ENCODE measurements at places on chromosomes 11 and 22. TPM values are rescaled to one million over a fixed set of nuclear protein-coding genes. Genes with fewer than 3 reads are reported as not detected.

Gene CASP5
- not detected for total RNA-seq

Gene CACNA1I
- total RNA-seq: 0.03 TPM

Gene OR52A1
- total RNA-seq: not detected

Gene OR51B2
- total RNA-seq: not detected

Gene GVQW3
- 4.2 TPM for total RNA-seq

Gene SCUBE1
- total RNA-seq: 0.68 TPM

Gene MMP12
- total RNA-seq: not detected

Gene LRRC32
- total RNA-seq: 35.6 TPM

Gene RIC3
- not detected for total RNA-seq

GRCh38 chr11:33936725-33937604 lies 45.1 kb upstream of the LMO2 start:
- DNase-seq: no peak
- H3K27ac ChIP-seq: no peak overlapping the region
- H3K4me3 ChIP-seq: no peak overlapping the region
- no peaks in the 10 kb centered on the region for H3K36me3 ChIP-seq
- H3K4me1 ChIP-seq: peaks cover 18% of the 10 kb centered on the region
- no peaks in the 10 kb centered on the region for H3K27me3 ChIP-seq

DNA sequence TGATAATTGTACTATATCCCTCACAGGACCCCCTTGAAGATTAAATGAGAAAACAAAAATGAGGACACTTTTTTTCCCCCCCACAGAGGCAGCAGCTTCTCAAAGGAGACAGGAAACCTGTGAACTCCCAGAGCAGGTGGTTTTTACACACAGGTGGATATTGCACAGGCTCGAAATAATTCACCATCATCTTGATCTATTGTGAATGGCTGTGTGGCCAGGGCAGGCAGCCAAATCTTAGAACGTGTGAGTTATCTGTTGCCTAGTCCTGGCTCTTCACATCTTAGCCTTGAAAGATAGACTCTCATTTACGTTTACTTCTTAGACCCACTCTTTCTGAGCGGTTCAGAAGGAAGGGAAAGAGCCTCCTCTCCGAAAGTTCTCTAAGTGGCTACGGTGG lies 23.5 kb downstream of the PPFIBP2 start:
- no peaks in the 10 kb centered on the region for H3K4me1 ChIP-seq
- peaks cover 32% of the 10 kb centered on the region for H3K27me3 ChIP-seq
- DNase-seq: no peak
- no peak overlapping the region for H3K4me3 ChIP-seq

DNA sequence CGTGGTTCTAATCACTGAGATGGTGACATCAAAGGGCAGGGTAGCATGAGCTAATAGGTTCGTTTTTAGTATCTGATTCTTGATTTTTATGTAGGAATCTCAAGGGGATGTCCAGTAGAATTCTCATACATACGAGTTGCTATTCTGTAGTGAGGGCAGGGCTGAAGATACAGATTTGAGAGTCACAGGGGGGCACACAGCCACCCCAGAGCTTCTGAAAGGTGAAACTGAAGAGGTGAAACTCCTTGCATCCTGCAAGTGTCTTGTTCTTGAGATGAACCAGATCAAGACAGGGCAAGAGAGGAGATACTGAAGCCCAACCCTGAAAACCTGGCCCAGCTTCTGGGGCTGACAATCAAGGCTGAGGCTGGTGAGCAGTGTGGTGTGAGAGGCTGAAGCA lies 35.6 kb upstream of the TMEM123 start:
- no peaks in the 10 kb centered on the region for H3K27me3 ChIP-seq
- no peak for DNase-seq
- H3K36me3 ChIP-seq: no peaks in the 10 kb centered on the region
- no peak overlapping the region for H3K4me3 ChIP-seq
- H3K27ac ChIP-seq: no peak overlapping the region
- peaks cover 20% of the 10 kb centered on the region for H3K4me1 ChIP-seq

DNA sequence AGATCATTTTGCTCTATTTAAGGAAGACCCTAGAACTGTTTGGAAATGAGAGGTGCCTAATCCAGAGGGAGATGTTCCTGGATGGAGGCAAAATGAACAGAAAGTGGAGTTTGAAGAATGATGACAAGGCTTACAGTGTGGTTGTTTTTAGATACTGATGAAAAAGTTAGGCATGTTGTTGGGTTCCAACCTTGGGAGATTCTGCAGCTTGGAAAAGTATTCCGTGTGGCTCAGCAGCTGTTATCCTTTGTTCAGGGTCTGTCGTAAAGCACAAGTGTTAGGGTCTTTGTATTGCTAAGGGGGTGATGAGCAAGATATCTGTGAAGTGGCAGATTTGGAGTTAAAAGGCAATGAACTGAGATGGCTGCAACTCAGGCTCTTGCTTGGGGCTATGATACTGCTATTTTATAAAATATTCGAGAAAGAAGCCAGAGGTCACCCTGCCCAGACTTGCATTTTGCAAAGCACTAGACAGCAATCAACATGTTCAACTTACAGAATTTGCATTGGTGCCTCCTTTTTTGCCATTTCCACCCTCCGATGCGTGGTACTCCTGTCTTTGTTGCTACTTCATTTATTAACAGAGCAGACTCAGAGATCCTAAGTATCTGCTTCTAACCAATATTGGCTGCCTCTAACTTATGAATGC lies 45.3 kb upstream of the POGLUT3 start:
- H3K36me3 ChIP-seq: no peaks in the 10 kb centered on the region
- no peaks in the 10 kb centered on the region for H3K4me1 ChIP-seq
- H3K4me3 ChIP-seq: no peak overlapping the region
- H3K27ac ChIP-seq: no peak overlapping the region

GRCh38 chr11:117796456-117796871 lies 552 bp downstream of the DSCAML1 start:
- H3K27me3 ChIP-seq: peaks cover 69% of the 10 kb centered on the region
- DNase-seq: no peak
- H3K4me3 ChIP-seq: no peak overlapping the region
- no peak overlapping the region for H3K27ac ChIP-seq
- peaks cover 4% of the 10 kb centered on the region for H3K4me1 ChIP-seq

GRCh38 chr11:32374261-32374711 lies 61.1 kb downstream of the WT1 start:
- DNase-seq: no peak
- no peak overlapping the region for H3K4me3 ChIP-seq
- H3K27ac ChIP-seq: no peak overlapping the region
- no peaks in the 10 kb centered on the region for H3K27me3 ChIP-seq

- DNase-seq: no peak
- H3K4me1 ChIP-seq: peaks cover 24% of the 10 kb centered on the region
- H3K4me3 ChIP-seq: no peak overlapping the region
- H3K27ac ChIP-seq: peak overlapping the region; percentile 39
Measured at GRCh38 chr11:118657709-118658428, 21.6 kb downstream of the TREH start.

DNA sequence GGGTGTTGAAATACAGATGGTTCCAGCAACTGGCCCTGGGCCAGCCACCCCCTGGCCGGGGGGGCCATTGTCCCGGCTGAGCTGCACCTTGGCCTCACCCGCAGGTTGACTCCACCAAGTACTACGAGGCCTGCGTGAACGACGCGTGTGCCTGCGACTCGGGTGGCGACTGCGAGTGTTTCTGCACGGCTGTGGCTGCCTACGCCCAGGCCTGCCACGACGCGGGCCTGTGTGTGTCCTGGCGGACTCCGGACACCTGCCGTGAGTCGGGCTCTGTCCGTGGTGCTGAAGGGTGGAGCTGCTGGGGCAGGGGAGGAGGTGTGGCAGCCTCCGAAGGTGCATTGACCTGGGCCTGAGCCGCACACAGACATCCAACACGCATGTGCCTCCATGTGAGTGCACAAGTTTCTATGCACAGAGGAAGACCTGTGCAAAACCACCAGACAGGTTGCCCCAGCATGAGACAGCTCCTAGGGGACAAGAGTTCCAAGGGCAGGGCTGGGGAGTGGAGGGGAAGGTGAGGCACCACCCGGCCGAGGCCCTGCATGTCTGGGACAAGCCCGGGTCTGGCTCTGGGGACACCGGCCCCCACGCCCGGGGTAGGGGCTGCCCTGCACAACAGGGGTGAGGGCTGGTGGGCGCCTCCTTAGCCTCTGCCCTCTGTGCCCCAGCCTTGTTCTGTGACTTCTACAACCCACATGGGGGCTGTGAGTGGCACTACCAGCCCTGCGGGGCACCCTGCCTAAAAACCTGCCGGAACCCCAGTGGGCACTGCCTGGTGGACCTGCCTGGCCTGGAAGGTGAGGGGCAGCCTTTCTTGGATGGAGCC lies 16.1 kb downstream of the MUC5B start:
- no peak overlapping the region for H3K4me3 ChIP-seq
- H3K27ac ChIP-seq: no peak overlapping the region
- H3K4me1 ChIP-seq: peaks cover 1% of the 10 kb centered on the region
- H3K27me3 ChIP-seq: no peaks in the 10 kb centered on the region
- H3K36me3 ChIP-seq: no peaks in the 10 kb centered on the region

GRCh38 chr11:44973632-44974401 lies 23.1 kb upstream of the TP53I11 start:
- DNase-seq: no peak
- H3K4me3 ChIP-seq: no peak overlapping the region
- H3K36me3 ChIP-seq: no peaks in the 10 kb centered on the region
- H3K27ac ChIP-seq: no peak overlapping the region
- no peaks in the 10 kb centered on the region for H3K27me3 ChIP-seq
- no peaks in the 10 kb centered on the region for H3K4me1 ChIP-seq

DNA sequence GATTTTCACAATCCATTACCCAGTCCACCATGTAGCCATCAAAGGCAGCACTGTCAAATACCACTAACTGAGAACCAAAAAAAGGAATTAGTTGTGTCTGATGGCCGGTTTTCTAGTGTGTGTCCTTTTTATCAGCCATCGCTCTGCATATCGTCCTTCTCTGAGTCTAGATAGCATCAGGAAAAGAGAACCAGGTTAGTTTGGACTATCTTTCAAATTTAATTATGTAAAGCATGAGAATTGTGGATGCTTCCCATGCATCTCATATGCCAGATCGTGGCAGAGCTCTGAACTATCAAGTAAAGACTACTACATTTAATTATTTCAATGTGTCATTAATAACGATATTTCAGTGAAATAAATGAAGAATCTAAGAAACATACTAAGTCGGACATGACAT lies 691.9 kb downstream of the FAM181B start:
- DNase-seq: no peak
- H3K4me3 ChIP-seq: no peak overlapping the region
- no peaks in the 10 kb centered on the region for H3K36me3 ChIP-seq
- no peaks in the 10 kb centered on the region for H3K27me3 ChIP-seq
- H3K4me1 ChIP-seq: peaks cover 9% of the 10 kb centered on the region
- no peak overlapping the region for H3K27ac ChIP-seq

DNA sequence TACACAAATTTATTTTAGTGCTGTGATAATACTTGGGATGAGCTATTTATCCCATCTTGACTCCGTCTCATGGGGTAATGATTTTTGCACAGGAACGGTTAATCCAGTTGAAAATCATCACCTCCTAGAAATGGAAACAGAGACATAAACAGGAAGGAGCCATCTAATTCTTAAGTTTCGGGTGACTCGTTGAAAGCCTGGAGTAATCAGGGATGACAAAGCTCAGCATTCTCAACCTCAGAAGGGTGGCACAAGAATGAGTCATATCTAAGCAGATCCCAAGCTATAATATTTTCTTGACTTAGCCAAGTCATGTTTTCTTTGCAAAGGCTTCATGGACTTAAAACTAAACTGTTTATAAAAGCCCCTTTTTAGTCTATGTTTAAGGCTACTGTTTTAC lies 280.8 kb upstream of the CCDC90B start:
- H3K4me3 ChIP-seq: no peak overlapping the region
- no peaks in the 10 kb centered on the region for H3K36me3 ChIP-seq
- no peak for DNase-seq
- H3K27ac ChIP-seq: no peak overlapping the region
- H3K4me1 ChIP-seq: no peaks in the 10 kb centered on the region

GRCh38 chr22:28029201-28029948 lies 110.3 kb upstream of the PITPNB start:
- peak overlapping the region; percentile 44 for H3K27ac ChIP-seq
- peaks cover 3% of the 10 kb centered on the region for H3K36me3 ChIP-seq
- no peaks in the 10 kb centered on the region for H3K27me3 ChIP-seq
- DNase-seq: peak; percentile 67
- H3K4me1 ChIP-seq: peaks cover 20% of the 10 kb centered on the region
- H3K4me3 ChIP-seq: no peak overlapping the region

- H3K27ac ChIP-seq: no peak overlapping the region
- peak overlapping the region; percentile 69 for H3K4me3 ChIP-seq
- peaks cover 96% of the 10 kb centered on the region for H3K27me3 ChIP-seq
- H3K36me3 ChIP-seq: no peaks in the 10 kb centered on the region
Measured at GRCh38 chr11:124865902-124866851, 945 bp downstream of the ROBO3 start.

DNA sequence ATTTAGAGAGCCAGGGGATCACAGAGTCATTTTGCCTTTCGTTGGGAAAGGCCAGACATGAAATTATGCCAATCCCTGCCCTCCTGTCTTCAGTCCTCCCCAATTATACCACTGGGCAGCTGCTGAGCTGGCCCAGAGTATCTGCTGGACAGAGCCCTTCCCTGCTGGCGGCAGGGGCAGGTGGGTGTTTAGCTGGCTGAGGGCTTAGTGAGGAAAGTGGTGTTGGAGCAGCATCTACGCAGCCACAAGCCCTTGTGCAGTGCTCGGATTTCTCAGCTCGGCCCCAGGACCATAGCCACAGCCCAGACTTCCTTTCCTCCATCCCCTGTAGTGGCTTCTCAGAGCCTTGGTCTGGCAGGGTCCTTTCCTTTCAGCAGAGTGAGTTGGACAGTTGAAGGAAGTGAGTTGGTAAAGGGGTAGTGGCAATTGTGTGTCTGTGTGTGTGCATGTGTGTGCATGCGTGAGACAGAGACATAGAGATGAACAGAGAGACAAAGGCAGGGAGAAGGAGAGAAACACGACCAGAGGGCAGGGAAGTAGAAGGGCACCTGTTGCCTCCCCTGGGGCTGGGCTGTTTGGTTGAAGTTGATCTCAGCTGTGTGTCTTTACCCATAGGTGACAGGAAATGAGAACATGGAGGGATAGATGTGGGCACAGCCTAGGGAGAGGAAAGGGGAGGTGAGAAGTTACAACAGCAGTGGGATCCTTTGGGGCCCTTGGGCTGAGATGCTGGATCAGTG lies 66.2 kb downstream of the GRIK4 start:
- DNase-seq: no peak
- no peaks in the 10 kb centered on the region for H3K36me3 ChIP-seq
- no peak overlapping the region for H3K27ac ChIP-seq

GRCh38 chr11:47750725-47751124 lies 16.4 kb downstream of the FNBP4 start:
- H3K27ac ChIP-seq: no peak overlapping the region
- H3K27me3 ChIP-seq: no peaks in the 10 kb centered on the region
- H3K36me3 ChIP-seq: peaks cover 36% of the 10 kb centered on the region
- no peak overlapping the region for H3K4me3 ChIP-seq
- no peaks in the 10 kb centered on the region for H3K4me1 ChIP-seq

DNA sequence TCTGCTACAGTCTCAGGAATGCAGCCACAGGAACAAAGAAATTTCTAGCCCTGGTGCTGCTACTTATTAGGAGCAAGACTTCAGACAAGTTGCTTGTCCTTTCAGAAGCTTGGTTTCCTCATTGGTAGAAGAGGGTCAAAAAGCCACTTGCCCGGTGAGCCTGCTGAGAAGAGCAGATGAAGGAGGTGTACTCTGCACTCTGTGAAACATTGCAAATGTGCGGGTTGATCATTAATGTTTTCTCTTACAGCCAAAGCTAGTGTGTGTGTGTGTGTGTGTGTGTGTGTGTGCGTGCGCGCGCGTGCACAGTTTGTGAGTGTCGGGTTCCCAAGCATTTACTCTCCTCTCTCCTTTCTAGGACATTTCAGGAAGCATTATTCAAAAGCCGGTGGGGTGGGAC lies 86.3 kb upstream of the NNMT start:
- peaks cover 19% of the 10 kb centered on the region for H3K4me1 ChIP-seq
- H3K27me3 ChIP-seq: peaks cover 21% of the 10 kb centered on the region
- H3K4me3 ChIP-seq: no peak overlapping the region
- DNase-seq: no peak
